ENCODE measurements at places on chromosomes 2 and 18. TPM values are rescaled to one million over a fixed set of nuclear protein-coding genes. Genes with fewer than 3 reads are reported as not detected.
A peak's percentile ranks its signal among the peaks of the same experiment; 100 is the strongest.

The CARF gene
- 7.0 TPM for total RNA-seq

DNA sequence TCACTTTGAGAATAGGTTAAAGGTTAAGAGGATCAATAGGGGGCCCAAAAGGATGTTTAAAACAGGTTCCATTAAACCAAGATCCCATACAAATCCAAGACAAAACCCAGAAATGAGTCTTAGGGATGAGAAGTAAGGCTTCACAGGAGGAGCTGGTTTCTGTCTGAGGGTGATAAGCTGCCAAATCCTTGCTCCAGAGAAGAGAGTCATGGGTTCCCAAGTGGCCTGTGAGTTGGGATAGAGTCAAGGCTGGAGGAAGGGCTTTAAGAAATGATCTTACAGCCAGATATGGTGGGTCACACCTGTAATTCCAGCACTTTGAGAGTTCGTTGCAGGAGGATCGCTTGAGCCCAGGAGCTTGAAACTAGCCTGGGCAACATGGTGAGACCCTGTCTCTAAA, 40.2 kb upstream of the LCLAT1 start:
- no peak for DNase-seq

GRCh38 chr2:162317058-162317742, 1.3 kb downstream of the IFIH1 start:
- no peak for DNase-seq

DNA sequence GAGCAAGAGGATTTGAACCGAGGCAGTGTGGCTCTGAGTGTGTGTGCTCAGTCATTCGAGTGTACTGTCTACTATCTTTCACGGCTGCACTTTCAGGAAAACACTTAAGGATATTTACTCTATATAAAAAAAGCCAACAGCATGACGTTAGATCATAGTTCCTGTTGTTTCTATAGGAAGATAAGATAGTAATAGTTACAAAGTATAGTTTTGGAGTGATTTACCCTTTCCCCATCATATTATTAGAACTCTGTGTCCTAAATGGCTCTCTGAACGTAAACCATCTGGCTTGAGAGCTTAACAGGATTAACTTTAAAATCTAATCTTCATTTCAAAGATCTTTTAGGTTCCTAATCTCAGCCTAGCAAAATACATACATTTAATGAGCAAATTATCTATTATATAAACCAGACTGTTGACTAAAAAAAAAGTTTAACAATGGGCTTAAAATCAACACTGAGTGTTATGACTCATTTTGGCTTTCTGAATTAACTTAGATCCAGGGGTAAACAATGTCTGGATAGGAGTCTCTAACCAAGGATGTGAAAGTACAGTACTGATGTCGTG, 150.3 kb upstream of the DNMT3A start:
- peak; percentile 15 for DNase-seq

GRCh38 chr2:134178138-134178877, 75.6 kb upstream of the MGAT5 start:
- no peak for DNase-seq

DNA sequence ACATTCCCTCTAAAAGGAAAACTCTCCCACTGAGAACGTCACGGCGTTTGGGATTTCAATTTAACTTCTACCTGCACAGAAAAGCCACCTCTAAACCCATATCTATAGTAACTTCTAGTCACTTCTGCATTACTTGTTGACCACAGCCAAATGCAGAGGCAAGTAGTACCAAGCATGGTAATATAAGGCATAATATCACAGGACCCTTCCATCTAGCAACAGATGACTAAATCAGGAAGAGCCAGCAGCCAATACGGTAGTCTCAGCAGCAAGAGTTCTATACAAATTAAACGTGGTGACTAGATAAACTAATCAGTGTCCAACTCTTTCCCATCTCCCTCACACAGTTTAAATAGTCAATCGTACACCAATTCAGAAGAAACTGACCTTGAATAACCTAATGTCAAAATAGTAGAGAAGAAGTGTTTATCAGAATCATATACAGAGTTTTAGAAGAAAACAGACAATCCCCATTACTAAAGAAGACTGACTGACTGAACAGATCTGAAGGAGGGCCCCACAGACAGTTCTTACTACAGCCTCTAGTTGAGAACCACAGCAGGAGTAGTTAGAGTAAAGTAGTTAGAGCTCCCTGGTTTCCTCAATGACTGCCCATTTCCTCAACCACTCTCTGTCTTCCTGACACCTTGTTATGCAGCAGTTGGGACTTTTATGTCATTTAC, 30.0 kb downstream of the MEMO1 start:
- DNase-seq = peak; percentile 38
